ENCODE measurements at places on chromosomes 5 and 9.

GRCh38 chr5:16245249-16245648 lies 65.7 kb upstream of the MARCHF11 start:
- no peak for DNase-seq

GRCh38 chr5:112656451-112656850 lies 81.2 kb upstream of the APC start:
- no peak for DNase-seq

DNA sequence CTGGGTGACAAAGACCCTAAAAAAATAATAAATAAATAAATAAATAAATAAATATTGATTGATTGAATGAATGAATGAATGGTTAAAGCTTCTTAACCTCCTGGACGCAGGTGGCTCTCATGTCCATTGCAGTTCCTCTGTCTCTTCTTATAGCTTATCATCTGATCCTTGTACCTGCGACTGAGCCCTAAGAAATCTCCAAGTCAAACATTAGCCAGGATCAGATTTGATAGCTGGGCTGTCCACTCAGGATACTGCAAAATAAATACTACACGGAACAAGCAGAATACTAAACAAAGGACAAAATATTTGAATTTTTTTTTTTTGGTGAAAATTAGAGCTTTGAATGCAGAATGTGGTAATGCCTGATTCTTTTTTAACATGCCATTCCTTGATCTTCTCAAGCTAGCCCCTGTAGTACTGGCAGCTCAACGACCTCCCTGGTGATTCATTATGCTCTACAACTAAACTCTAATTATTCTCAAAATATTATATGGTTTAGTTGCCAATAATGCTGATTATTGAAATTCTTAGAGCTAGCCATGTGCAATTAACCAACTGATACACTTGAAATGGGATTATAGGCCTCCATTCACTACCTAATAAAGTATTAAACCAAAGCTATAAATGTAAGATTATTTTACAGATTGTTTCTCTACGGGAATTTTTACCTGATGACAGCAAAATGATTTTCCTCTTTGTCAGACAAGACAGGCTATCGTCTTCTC lies 9.9 kb upstream of the TMEM245 start:
- no peak for DNase-seq

GRCh38 chr5:108418197-108418596 lies 36.3 kb upstream of the FBXL17 start:
- DNase-seq: no peak

DNA sequence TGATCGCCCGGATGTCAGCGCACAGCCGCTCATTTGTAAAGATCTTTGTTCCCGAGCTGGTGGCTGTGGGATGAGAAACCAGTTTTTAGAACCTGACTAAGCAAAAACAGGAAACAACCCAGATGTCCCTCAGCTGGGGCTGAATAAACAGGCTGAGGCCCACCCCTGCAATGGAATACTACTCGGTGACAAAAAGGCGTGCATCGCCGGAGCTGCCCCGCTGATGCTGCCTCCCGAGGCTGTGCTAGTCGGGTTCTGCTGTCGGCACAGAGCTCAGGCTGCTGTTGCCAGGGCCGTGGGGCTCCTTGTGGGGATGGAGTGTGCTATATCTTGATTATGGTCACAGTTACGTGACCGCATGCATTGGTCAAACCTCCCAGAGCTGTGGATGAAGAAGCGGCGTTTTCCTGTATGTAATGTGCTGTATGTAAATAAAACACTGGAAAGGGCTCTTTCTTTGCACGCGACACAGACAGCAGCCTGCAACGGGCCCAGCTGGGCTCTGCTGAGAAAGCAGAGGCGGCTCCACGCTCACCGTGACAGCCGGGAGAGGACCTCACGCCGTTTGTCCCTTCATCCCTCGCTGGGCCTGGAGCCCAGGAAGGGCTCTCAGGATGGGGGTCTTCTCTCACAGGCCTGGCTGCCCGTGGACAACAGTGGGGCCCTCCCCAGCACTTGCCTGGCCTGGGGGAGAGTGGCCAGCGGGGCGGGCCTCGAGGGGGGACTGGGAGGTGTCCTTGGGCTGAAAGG lies 51.5 kb upstream of the RNU6ATAC start:
- DNase-seq: no peak

DNA sequence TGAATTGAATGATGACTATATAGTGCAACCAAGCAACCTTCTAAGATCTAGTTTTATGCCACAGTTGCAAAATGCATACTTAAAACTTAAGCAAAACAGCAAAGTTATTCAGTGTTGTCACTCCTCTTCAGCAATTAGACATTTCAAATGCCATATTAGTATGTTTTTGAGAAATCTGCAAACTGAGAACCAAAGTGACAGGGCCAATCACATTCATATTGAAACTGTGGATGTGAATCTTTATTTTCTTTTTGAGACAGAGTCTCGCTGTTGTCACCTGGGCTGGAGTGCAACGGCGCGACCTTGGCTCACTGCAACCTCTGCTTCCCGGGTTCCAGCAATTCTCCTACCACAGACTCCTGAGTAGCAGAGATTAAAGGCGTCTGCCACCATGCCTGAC lies 249.2 kb upstream of the EFNA5 start:
- DNase-seq: no peak

DNA sequence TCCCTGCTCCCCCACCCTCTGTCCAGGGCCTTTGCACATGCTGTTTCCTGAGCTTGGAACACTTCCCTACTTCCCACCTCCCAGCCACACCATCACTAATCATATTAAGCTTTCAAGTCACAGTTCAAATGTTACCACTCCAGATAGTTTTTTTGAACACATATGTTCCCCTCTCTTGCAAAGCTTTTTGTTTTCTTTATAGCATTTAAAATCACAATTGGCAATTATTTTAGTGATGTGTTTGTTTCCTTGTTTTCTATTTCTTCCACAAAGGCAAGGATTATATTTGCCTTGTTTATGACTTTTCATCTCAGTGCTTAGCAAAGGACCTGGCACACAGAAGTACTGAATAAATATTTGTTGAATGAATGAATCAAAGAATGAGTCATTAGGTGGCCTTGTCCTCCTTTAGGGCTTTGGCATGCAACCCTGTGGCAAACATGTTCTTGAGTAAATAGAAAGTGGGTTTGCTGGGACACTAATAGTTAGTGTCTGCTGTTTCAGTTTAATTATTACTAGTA lies 386.8 kb downstream of the FGF10 start:
- no peak for DNase-seq

DNA sequence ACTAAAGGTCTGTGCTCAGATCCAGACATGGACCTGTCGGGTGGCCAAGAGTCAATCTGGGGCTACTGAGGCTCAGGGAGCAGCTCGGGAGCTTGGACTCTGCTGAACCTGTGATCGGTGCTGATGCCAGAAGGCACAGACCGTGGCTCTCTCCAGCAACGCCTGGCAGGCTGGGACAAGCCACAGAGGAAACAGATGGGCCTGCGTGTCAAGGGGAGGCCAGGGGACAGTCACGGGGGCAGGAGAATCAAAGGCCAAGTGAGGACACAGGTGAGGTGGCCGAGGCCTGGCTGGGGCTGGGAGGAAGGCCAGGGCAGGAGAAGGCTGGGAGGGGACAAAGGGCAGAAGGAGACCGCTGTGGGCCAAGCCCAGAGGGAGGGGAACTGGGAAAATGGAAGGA lies 43.4 kb downstream of the EPB41L4B start:
- DNase-seq: no peak

DNA sequence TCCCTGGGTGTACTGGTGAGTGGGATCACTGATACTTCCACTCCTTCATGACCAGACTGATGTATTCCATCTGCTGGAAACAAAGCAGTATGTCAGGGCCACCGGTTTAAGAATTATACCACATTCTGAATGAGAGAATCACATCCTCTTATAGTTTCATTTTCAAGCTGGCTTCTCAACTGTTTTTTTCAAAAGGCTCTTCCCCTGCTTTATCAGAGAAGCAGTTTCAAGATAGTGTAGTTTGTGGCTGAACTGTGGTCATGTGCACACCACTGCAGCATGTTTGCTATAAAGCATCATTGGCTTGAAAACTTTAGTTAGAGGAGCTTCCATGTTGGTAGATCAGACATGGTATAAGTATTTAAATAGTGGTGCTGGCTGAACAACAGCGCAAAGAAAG lies 450.5 kb upstream of the CDH10 start:
- DNase-seq: no peak

- no peak for DNase-seq
Observed at GRCh38 chr5:170464280-170465127, 39.3 kb upstream of the KCNIP1 start.

DNA sequence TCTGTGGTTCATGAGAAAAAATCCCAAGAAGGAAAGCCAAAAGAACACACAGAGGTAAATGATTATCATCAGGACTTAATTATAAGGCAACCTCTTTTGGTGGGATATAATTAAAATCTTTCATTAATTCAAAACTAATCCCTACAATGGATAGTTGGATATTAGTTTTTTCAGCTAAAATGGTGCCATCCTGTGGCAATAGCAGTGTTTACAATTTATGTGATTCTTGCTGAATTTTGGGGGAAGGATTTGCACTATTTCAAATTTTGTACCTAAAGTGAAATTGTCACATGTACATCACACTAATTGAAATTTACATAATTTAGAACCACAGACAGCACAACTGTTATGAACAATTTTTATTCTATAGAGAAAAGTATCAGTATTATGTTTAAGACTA lies 67.0 kb downstream of the CAST start:
- DNase-seq: no peak

DNA sequence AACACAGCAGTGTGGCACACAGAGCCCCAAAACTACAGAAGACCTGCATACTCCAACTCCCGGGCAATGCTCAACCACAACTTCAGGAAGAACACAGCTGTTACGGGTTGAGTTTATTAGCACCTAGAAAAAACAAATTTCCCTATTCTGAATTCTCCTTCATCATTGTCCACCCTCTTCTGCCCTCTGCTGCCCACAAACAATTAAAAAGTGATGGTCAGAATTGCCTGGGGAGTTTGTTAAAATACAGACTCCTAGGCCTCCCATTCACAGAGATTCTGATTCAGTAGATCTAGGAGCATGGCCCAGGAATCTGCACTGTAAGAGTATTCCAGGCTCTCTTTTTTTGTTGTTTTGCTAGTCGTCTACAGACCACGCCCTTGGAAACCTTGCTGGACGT lies 310.6 kb downstream of the NDUFS4 start:
- DNase-seq: no peak

GRCh38 chr9:75046725-75047345 lies 18.7 kb upstream of the CARNMT1 start:
- DNase-seq: no peak

DNA sequence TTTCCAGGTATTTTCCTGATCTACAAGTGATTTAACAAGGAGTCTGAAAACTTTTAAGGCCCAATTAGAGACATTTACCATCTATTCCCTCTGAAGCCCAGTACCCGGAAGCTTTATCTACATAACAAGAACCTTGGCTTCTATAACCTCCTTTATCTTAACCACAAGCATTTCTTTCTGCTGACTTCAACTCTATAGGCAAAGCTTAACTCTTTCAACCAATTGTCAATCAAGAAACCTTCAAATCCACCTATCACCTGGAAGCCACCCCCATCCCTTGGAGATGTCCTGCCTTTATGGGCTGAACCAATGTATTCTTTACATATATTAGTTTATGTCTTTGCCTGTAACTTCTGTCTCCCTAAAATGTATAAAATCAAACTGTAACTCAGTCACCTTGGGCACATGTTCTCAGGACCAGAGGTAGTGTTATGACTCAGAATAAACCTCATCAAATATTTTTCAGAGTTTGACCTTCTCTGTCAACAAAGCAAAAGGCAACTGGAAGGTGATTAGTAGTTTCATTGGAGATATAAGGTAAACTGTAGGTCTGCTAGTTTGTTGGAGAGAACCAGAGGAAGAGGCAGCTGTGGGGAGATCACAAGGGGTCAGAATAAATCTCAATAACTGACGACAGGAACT lies 13.0 kb upstream of the RIMOC1 start:
- no peak for DNase-seq

GRCh38 chr5:63022403-63022802 lies 443.8 kb downstream of the LRRC70 start:
- DNase-seq: no peak

GRCh38 chr5:160173-160510 lies 31.2 kb upstream of the LRRC14B start:
- DNase-seq: no peak

DNA sequence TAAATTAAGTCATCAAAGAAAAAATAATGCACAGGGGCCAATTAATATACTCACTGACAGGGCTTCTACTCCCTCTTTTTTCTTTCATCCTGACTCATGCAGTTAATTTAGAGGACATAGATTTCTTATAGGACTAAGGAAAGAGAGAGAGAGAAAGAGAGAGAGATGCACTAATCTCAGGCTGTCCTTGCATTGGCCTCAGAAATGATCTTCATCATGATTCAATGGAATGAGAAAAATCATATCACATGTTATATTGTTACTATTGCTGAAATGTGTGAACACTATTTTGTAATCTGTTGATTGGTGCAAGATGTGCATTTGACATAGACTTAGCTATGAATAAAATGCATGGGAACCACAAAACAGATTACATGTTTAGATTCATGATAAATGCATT lies 608.3 kb upstream of the NUDT12 start:
- DNase-seq: no peak

DNA sequence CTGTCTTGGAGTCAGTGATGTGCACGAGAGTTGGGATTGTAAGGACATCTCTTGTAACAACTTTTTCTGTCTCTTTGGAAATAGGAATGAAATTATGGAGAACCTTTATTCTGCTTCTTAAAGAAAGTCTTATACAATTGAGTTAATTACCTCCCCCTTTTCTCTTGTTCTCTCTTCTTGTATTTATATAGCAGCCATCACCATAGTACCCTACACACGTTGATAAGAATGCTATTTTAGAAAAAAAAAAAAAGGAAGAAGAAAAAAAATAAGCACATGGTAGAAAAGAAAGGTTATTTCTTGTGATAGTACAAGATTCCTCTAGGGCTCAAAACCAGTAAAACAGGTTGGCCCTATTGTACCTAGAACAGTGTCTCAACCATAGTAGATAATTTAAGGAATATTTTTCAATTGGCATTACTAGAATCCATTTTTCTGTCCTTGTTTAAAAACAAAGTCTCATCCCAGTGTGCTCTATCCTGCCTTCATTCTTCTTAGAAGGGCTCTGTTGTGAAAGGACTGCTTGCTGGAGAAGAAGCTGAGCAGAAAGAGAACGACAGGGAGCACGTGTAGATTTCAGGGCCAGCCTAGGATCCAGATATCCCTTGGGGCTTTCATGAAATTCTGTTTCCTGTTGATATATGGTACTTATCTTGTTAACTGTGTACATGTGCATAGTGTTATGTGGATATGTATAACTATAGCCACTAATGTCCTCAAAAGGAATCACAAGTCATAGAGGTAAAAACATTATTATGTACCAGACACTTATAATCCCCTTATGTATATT lies 392.3 kb upstream of the MEF2C start:
- DNase-seq: no peak

DNA sequence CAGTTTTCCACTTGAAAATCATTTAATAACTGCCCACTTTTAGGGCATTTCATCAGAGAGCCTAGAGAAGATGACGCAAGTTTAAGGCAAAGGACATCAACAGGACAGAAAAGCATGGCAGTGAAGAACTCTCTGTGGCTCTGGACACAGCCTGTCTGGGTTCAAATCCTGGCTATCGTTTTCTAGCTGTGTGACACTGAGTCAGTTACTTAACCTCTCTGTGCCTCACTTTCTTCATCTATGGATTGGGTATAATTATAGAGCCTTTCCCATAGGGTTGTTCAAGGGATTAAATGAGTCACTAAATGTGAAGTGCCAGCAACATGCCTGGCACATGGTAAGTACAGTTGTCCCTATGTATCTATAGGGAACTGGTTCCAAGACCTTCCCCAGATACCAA lies 6.7 kb downstream of the MYO10 start:
- no peak for DNase-seq
